ENCODE measurements at places on chromosomes 2 and 18. TPM values are rescaled to one million over a fixed set of nuclear protein-coding genes. Genes with fewer than 3 reads are reported as not detected.

The ABCG8 gene
- not detected for total RNA-seq

The MSTN gene
- total RNA-seq = 0.48 TPM

The MDH1B gene
- total RNA-seq = 0.19 TPM

The ABCA12 gene
- total RNA-seq = not detected

The GALNT1 gene
- total RNA-seq = 79.0 TPM

The AKAIN1 gene
- total RNA-seq = not detected

The PJVK gene
- 2.1 TPM for total RNA-seq

The RIT2 gene
- not detected for total RNA-seq

The SEPTIN2 gene
- 403 TPM for total RNA-seq

The SPR gene
- 38.6 TPM for total RNA-seq

The EVX2 gene
- not detected for total RNA-seq

The SPC25 gene
- total RNA-seq = 0.32 TPM

The KATNAL2 gene
- total RNA-seq = 4.8 TPM

The DPP4 gene
- 6.9 TPM for total RNA-seq

The DCDC2C gene
- not detected for total RNA-seq

The RFX8 gene
- 0.16 TPM for total RNA-seq
